ENCODE measurements at places on chromosomes 2 and 18. TPM values are rescaled to one million over a fixed set of nuclear protein-coding genes. Genes with fewer than 3 reads are reported as not detected.

Gene CNDP1
- not detected for total RNA-seq

Gene PROM2
- 0.54 TPM for total RNA-seq

Gene LCT
- total RNA-seq, result not detected

Gene KCNJ13
- not detected for total RNA-seq

Gene DRC1
- total RNA-seq, result not detected

Gene TMEM200C
- 0.24 TPM for total RNA-seq

Gene IL18R1
- total RNA-seq, result 0.67 TPM

Gene TRABD2A
- 0.56 TPM for total RNA-seq

Gene CCDC68
- total RNA-seq, result 3.7 TPM

Gene GPR35
- 2.0 TPM for total RNA-seq

Gene UGT1A4
- not detected for total RNA-seq

Gene PTH2R
- not detected for total RNA-seq

Gene CAPN14
- total RNA-seq, result 0.32 TPM

Gene EMILIN2
- 17.7 TPM for total RNA-seq

Gene DOK6
- 5.2 TPM for total RNA-seq

Gene BMP10
- not detected for total RNA-seq

Gene ALPG
- not detected for total RNA-seq

Gene BCL2
- total RNA-seq, result 9.0 TPM

Gene ATG16L1
- 17.9 TPM for total RNA-seq

Gene C2orf81
- 0.62 TPM for total RNA-seq

Gene ARPC2
- 123 TPM for total RNA-seq

Gene NPHP1
- 4.5 TPM for total RNA-seq

Gene SAG
- total RNA-seq, result not detected

Gene EFHD1
- 24.3 TPM for total RNA-seq

Gene TUBB8B
- not detected for total RNA-seq

Gene DTNA
- 153 TPM for total RNA-seq

Gene ANKRD30BL
- not detected for total RNA-seq

Gene CGREF1
- total RNA-seq, result 1.4 TPM

Gene PLB1
- 1.8 TPM for total RNA-seq

Gene SCN7A
- 27.7 TPM for total RNA-seq

Gene PXDN
- 15.6 TPM for total RNA-seq

Gene EGR4
- total RNA-seq, result not detected

Gene HSBP1L1
- total RNA-seq, result 13.8 TPM

Gene IL1RL2
- total RNA-seq, result not detected

Gene TRIM54
- 301 TPM for total RNA-seq

Gene MAB21L4
- not detected for total RNA-seq

Gene ADGRF3
- total RNA-seq, result 0.56 TPM

Gene KYNU
- total RNA-seq, result 1.3 TPM

Gene VWC2L
- not detected for total RNA-seq

Gene TBC1D8
- 51.4 TPM for total RNA-seq

Gene ELOA2
- not detected for total RNA-seq

Gene NEU4
- not detected for total RNA-seq

Gene PRKRA
- total RNA-seq, result 42.7 TPM

Measured in Right ventricle myocardium superior (tissue), 1 donor.